Caudate nucleus (tissue), 63 donors: ENCODE measurements at places on chromosomes 4 and X.

GRCh38 chrX:10932842-10933440 is 178.2 kb upstream of the HCCS start:
- DNase-seq: no peak

DNA sequence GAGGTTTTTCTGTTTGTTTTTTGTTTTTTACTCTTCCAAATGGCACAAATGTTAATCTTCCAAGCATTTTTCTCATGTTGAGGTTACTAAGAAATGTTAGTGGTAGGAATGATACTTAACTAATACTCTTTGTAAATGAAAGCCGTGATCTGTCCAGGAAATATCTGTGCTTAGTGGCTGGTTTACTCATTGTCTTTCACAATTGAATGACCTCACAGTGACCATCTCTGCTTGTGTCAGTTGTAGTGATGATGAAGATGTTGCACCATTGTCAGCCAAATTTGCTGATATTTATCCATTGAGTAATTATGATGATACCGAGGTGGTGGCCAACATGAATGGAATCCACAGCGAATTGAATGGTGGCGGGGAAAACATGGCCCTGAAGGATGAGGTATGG is 93.5 kb downstream of the TNIP2 start:
- no peak for DNase-seq

DNA sequence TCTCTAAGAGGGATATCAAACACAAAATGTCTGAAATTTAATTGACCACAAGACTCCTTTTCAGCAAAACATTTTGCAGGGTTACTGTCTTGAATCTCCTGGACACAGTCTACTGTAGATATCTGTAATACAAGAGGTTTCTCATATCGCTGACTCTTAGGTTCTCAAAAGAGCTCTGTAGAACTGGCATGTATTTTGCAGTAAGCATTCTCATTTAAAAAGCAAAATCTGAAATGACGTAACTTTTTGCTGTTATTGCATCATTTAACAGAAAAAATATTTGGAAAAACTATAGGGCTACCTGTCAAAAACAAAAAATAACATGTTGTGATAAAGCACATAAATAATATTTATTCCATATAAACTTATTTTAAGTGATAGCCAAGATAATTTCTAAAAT is 114.2 kb downstream of the CDS1 start:
- DNase-seq: no peak

GRCh38 chr4:40684404-40684803 is 54.7 kb upstream of the RBM47 start:
- no peak for DNase-seq

DNA sequence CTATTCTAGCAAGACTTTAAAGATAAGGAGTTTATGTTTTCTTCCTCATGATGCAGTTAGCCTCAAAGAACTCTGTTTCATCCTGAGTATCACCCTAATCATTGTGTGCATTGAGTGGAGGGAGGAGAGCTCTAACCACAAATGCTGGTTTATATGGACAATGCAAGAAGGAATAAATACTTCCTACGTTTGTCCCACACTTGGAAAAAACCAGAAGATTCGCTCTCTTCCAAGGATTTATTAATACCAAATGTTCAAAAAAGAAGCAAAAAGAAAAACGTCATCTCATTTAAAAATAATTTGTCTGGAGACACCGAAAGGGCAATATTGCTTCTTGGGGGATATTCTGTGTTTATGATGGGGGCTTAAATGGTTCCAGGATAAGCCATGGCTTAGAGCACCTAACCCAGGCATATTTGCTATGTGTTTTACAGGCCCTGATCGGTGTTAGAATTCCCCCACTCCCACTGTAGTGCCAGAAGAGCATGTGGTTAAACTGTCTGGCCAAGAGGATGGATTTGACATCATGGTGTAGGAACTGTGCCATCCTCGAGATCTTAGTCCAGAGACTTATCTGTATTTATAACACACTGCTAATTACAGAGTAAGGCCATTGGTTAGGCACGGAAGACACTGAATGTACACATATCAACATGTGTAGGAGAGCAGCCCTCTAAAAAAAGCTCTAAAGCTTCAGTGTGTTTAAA is 227.2 kb downstream of the ANK2 start:
- DNase-seq: no peak

GRCh38 chr4:89299153-89299791 is 8.3 kb downstream of the GPRIN3 start:
- DNase-seq: no peak

GRCh38 chrX:43556207-43556606 is 99.9 kb upstream of the MAOA start:
- DNase-seq: no peak

DNA sequence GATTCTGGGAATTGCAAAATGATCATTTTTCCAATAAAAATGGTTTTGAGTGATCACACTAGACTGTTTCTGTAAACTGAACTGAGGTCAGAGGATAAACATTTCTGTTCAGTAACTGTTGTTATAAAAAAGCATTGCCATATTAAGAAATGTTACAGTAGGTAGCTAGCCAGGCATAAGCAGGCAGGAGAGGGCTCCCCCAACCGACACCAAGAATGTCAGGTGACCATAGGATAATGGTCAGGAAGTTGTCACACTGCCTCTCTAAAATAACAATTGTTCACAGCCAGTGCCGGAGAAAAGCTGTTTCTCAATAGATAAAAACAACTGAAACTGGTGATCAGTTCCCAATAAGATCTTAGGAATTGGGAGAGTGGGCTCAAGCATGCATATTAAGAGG is 306.2 kb upstream of the SLIT2 start:
- no peak for DNase-seq

GRCh38 chr4:118281611-118282442 is 71.0 kb downstream of the PRSS12 start:
- no peak for DNase-seq

GRCh38 chr4:58553679-58554078 is 1443.5 kb upstream of the IGFBP7 start:
- DNase-seq: no peak

GRCh38 chr4:53646795-53647194 is 55.5 kb upstream of the LNX1 start:
- DNase-seq: no peak

GRCh38 chrX:15877380-15877779 is 22.8 kb upstream of the AP1S2 start:
- no peak for DNase-seq

DNA sequence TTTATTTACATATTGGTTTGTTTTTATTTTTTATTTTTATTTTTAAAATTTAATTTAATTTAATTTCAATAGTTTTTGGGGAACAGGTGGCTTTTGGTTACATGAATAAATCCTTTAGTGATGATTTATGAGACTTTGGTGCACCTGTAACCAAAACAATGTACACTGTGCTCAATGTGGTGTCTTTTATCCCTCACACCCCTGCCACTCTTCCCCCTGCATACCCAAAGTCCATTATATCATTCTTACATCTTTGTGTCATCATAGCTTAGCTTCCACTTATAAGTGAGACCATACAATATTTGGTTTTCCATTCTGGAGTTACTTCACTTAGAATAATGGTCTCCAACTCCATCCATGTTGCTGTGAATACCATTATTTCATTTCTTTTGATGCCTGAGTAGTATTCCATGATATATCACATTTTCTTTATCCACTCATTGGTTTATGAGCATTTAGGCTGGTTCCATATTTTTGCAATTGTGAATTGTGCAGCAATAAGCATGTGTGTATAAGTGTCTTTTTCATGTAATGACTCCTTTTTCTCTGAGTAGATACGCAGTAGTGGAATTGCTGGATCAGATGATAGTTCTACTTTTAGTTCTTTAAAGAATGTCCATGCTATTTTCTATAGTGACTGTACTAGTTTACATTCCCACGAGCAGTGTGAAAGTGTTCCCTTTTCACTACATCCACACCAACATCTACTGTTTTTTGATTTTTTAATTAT is 157.1 kb downstream of the CPXCR1 start:
- no peak for DNase-seq

DNA sequence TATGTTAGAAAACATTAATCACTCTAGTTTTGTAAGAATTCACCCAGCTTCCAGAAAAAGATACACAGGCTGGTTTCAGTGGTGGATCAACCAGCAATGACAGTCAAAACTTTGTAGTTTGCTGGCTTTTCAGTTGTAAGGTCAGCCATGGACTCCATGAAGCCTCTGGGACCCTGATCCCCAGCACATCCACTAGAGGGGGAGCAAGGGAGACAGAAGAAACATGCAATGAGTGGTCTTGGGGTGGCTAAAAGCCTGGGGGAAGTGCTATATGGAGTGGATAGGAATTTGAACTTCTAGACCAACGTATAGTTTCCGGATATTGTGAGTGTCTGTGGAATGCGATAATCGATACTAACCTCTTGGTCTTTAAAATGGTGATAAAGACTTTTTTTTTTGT is 72.7 kb downstream of the AFF2 start:
- DNase-seq: no peak

DNA sequence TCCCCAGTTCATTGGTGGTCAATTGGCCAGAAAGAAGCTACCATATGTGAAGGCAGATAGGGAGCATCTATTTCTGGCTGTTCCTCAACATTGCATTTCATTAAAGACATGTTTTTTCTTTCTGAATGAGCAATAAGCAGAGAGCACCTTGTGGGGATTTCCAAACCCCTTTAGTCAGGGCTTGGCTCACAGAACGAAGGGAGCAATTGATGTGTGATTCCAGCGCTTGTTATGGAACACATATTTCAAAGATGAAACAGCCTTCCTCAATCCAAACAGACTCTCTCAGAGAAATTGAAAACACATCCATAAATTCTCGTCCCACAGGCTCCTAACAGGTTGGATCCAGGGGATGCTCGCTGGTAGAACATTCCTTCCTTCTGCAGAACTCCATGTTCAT is 84.1 kb downstream of the CLCN4 start:
- no peak for DNase-seq
